ENCODE measurements at places on chromosomes 4 and X. TPM values are rescaled to one million over a fixed set of nuclear protein-coding genes. Genes with fewer than 3 reads are reported as not detected.

Gene UGT2B17
- not detected for total RNA-seq

Gene CT45A5
- not detected for total RNA-seq

Gene PKD2
- 20.8 TPM for total RNA-seq

Gene ASMT
- not detected for total RNA-seq

Gene STK26
- 3.6 TPM for total RNA-seq

Gene UGT2B15
- total RNA-seq: not detected

Gene SPANXD
- total RNA-seq: not detected

Gene ANOS1
- 9.7 TPM for total RNA-seq

Gene PDE6B
- 0.81 TPM for total RNA-seq

Gene VCX3A
- not detected for total RNA-seq

Gene MUC7
- not detected for total RNA-seq

Gene CXCL10
- not detected for total RNA-seq

Gene GLRB
- total RNA-seq: 1.5 TPM

Gene CXorf49
- not detected for total RNA-seq

Gene FAM90A26
- not detected for total RNA-seq

Gene MAGEE2
- not detected for total RNA-seq

Gene FGF5
- total RNA-seq: under 0.01 TPM

Gene QRFPR
- not detected for total RNA-seq

Gene JAKMIP1
- 0.18 TPM for total RNA-seq

Gene GIMD1
- total RNA-seq: not detected

Gene OGT
- 42.8 TPM for total RNA-seq

Gene MAML3
- total RNA-seq: 2.1 TPM

Gene SSX2B
- not detected for total RNA-seq

Gene XAGE2
- not detected for total RNA-seq

Gene SULT1B1
- 0.65 TPM for total RNA-seq

Gene CCDC120
- 1.1 TPM for total RNA-seq

Gene AGTR2
- total RNA-seq: not detected

Gene F9
- not detected for total RNA-seq

Gene IL1RAPL2
- total RNA-seq: 0.36 TPM

Gene FHIP1A
- not detected for total RNA-seq

Gene MAGED4B
- 3.8 TPM for total RNA-seq

Gene RIBC1
- total RNA-seq: 0.16 TPM

Gene NOX1
- total RNA-seq: not detected

Gene VCX3B
- not detected for total RNA-seq

Gene SLC34A2
- total RNA-seq: not detected

Gene SPARCL1
- 61.2 TPM for total RNA-seq

Gene VEGFD
- not detected for total RNA-seq

Gene TRPC3
- not detected for total RNA-seq

Gene TSR2
- 11.7 TPM for total RNA-seq

Gene TNMD
- total RNA-seq: not detected

Gene RBMXL3
- total RNA-seq: not detected

Gene MSANTD1
- total RNA-seq: 0.36 TPM

Gene PAK3
- total RNA-seq: 0.32 TPM

Gene USP17L19
- not detected for total RNA-seq

Data from cardiac atrium fibroblast (primary cell).